Karpas-422 (cell line): ENCODE measurements at places on chromosomes 1 and 21.

DNA sequence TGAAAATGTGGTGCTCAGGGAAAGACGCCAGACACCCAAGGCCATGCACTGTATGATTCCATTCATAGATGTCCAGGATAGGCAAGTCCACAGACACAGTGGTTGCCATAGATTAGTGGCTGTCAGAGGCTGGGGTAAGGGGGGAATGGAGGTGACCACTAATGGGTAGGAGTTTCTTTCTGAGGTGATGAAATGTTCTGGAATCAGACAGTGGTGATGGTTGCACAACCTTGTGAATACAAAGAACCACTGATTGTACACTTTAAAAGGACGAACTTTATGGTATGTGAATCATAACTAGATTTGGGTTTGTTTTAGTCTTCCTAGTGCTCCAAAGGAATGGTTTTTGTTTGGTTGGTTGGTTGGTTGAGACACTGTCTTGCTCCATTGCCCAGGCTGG, 51.7 kb downstream of the PRAMEF20 start:
- DNase-seq: no peak
- H3K27ac ChIP-seq: no peak overlapping the region
- no peak overlapping the region for H3K4me3 ChIP-seq
- H3K27me3 ChIP-seq: no peaks in the 10 kb centered on the region

GRCh38 chr1:39680751-39681150, 8.8 kb upstream of the NT5C1A start:
- no peak for DNase-seq
- no peaks in the 10 kb centered on the region for H3K4me1 ChIP-seq
- no peaks in the 10 kb centered on the region for H3K27me3 ChIP-seq
- no peak overlapping the region for H3K4me3 ChIP-seq
- no peak overlapping the region for H3K27ac ChIP-seq

DNA sequence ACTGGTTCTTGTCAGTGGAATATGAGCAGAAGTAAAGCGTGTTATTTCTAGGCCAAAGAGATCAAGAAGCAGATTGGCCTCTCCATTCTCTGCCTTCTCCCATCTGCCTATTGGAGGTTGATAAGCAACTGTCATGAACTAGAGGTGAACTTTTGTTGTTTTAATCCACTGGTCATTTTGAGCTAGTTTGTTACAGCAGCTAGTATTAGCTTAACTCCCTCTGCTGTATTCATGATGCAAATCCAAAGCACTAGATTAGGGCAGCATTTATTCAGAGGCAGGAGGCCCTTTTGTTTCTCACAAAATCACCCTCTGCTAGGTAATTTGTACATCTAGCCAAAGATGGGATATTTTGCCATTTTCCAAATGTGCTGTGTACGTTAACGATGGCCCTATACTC, 97.3 kb upstream of the DPT start:
- no peaks in the 10 kb centered on the region for H3K4me1 ChIP-seq
- no peak for DNase-seq
- H3K4me3 ChIP-seq: no peak overlapping the region
- H3K36me3 ChIP-seq: no peaks in the 10 kb centered on the region
- no peaks in the 10 kb centered on the region for H3K27me3 ChIP-seq

DNA sequence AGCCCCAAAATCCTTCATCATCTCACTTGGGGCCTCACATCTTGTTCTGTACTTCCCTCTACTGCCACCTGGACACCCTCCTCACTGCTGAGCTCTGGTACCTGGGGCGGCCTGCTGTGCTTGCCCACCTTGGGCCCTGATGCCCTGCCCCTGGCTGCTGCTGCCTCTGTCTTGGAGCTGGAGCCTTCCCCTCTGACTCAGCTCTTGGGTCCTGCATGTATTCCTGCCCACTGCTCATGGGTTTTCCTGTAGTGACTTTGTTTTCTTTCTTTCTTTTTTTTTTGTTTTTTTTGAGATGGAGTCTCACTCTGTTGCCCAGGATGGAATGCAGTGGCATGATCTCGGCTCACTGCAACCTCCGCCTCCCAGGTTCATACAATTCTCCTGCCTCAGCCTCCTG, 37.5 kb downstream of the TRAPPC10 start:
- no peaks in the 10 kb centered on the region for H3K4me1 ChIP-seq
- no peak for DNase-seq
- H3K36me3 ChIP-seq: peaks cover 3% of the 10 kb centered on the region; the same call in 1 of the 2 replicates
- no peaks in the 10 kb centered on the region for H3K27me3 ChIP-seq

- peak overlapping the region; percentile 74 for H3K4me3 ChIP-seq
- no peaks in the 10 kb centered on the region for H3K27me3 ChIP-seq
- peaks cover 24% of the 10 kb centered on the region for H3K4me1 ChIP-seq
- DNase-seq: peak; percentile 78
- H3K27ac ChIP-seq: peak overlapping the region; percentile 73
These were observed 1.3 kb downstream of the SMG5 start for GRCh38 chr1:156281281-156281680.

DNA sequence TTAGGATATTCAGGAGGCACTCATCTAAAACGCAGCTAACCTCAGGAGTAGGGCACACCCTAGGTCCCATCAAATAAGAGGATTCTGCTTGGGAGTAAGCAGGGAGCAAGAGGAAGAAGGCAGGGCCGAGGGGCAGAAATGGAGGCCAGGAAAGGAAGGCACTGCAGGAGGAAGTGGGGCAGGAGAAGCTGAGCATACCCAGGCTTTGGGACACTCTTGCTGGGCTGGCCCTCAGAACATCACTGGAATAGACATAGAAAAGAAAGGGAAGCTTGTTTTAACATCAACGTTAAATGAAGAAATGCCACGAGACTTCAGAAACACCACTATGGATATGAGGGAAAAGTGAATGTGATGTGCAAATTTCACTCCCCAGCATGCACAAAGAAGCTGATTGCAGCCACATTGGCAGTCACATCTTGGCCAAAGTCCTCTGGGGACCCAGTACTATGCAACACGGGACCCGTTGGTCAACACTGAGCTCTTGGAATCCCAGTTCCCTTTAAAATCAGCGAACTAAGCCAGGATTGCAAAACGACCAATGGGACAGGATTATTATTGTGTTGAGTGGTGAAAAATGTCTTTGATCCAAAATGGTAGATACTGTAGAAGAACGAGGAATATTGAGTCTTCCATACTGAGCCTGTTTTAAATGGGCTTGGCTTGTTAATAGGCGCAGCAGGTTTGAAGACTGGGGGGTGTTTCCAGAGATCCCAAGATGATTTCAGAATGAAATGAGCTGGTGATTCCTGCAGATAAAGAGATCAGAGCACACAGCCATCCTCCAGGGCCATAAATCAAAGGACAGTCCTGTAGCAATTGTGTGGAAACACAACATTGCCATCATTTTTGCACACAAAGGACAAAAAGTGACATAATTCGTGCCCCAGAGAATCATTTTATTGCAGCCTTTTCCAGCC, 152.4 kb downstream of the TOMM20 start:
- peaks cover 44% of the 10 kb centered on the region for H3K4me1 ChIP-seq
- DNase-seq: no peak
- H3K4me3 ChIP-seq: no peak overlapping the region
- H3K27ac ChIP-seq: no peak overlapping the region
- H3K27me3 ChIP-seq: no peaks in the 10 kb centered on the region
- no peaks in the 10 kb centered on the region for H3K36me3 ChIP-seq

GRCh38 chr1:155136748-155137147, 1.1 kb downstream of the SLC50A1 start:
- H3K4me3 ChIP-seq: peak overlapping the region; percentile 73
- H3K27me3 ChIP-seq: no peaks in the 10 kb centered on the region
- peaks cover 4% of the 10 kb centered on the region; the same call in 1 of the 2 replicates for H3K36me3 ChIP-seq
- DNase-seq: peak; percentile 63

GRCh38 chr1:117138561-117138960, 17.0 kb upstream of the TRIM45 start:
- H3K27ac ChIP-seq: no peak overlapping the region
- DNase-seq: no peak
- no peak overlapping the region for H3K4me3 ChIP-seq
- no peaks in the 10 kb centered on the region for H3K36me3 ChIP-seq
- H3K27me3 ChIP-seq: no peaks in the 10 kb centered on the region

GRCh38 chr1:87155170-87155569, 173.5 kb upstream of the LMO4 start:
- no peak overlapping the region for H3K27ac ChIP-seq
- peaks cover 18% of the 10 kb centered on the region for H3K4me1 ChIP-seq
- no peak overlapping the region for H3K4me3 ChIP-seq
- H3K36me3 ChIP-seq: no peaks in the 10 kb centered on the region

- no peak overlapping the region for H3K4me3 ChIP-seq
- no peak overlapping the region for H3K27ac ChIP-seq
These were observed 10.8 kb downstream of the MINDY1 start for GRCh38 chr1:150995896-150996295.

- H3K4me3 ChIP-seq: no peak overlapping the region
- no peak for DNase-seq
- H3K27me3 ChIP-seq: no peaks in the 10 kb centered on the region
- H3K4me1 ChIP-seq: peaks cover 22% of the 10 kb centered on the region
- H3K27ac ChIP-seq: no peak overlapping the region
- H3K36me3 ChIP-seq: peaks cover 62% of the 10 kb centered on the region
These were observed 47.2 kb downstream of the ATP6V1G3 start for GRCh38 chr1:198493329-198493728.

GRCh38 chr1:155294520-155295182, 6.6 kb downstream of the PKLR start:
- H3K36me3 ChIP-seq: no peaks in the 10 kb centered on the region
- H3K27ac ChIP-seq: no peak overlapping the region
- H3K4me1 ChIP-seq: peaks cover 2% of the 10 kb centered on the region; the same call in 1 of the 2 replicates

DNA sequence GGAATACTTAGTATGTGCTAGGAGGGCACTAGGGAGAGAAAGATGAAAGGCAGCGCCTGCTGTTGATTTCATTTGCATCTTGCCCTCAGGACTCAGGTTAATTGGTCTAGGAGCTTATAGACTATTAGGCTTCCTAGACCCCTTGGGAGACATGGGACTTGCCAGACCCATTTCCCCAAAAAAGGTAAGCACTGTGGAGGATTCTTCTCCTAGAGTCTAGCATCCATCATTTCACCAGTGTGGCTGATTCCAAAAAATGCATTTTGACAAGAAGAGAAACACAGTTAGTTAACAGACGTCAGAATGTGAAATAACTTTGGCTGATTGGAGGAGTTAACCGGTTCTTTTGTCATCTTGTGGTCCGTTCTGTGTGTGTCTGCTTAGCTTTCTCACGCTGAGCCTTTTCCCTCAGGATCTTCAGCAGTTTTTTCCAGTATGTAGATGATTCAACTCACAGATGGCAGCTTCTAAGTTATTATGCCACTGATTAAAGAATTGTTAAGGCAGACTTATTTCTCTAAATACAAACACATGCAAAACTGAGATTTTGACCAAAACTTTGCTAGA, 108.8 kb downstream of the KIF26B start:
- no peak overlapping the region for H3K27ac ChIP-seq
- H3K36me3 ChIP-seq: no peaks in the 10 kb centered on the region
- no peaks in the 10 kb centered on the region for H3K4me1 ChIP-seq
- no peaks in the 10 kb centered on the region for H3K27me3 ChIP-seq

- H3K27ac ChIP-seq: no peak overlapping the region
- no peak for DNase-seq
- no peaks in the 10 kb centered on the region for H3K36me3 ChIP-seq
- no peaks in the 10 kb centered on the region for H3K4me1 ChIP-seq
- H3K4me3 ChIP-seq: no peak overlapping the region
- no peaks in the 10 kb centered on the region for H3K27me3 ChIP-seq
These were observed 31.8 kb upstream of the ARF1 start for GRCh38 chr1:228050571-228051231.

GRCh38 chr1:243475966-243476365, 220.1 kb downstream of the SDCCAG8 start:
- H3K27me3 ChIP-seq: no peaks in the 10 kb centered on the region
- no peak overlapping the region for H3K27ac ChIP-seq
- peaks cover 17% of the 10 kb centered on the region for H3K4me1 ChIP-seq
- no peaks in the 10 kb centered on the region for H3K36me3 ChIP-seq

DNA sequence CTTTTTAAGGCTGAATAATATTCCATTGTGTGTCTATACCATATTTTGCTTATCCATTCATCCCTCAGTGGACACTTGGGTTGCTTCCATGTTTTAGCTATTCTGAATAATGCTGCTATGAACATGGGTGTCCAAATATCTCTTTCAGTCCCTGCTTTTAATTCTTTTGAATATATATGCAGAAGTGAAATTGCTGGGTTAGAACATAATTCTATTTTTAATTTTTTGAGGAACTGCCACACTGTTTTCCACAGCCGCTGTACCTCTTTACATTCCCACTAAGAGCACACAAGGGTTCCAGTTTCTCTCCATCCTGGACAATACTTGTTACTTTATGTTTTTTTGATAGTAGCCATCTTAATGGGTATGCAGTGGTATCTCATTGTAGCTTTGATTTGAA, 65.6 kb downstream of the RIMS3 start:
- no peak for DNase-seq
- H3K4me3 ChIP-seq: no peak overlapping the region
- H3K27me3 ChIP-seq: no peaks in the 10 kb centered on the region
- no peaks in the 10 kb centered on the region for H3K36me3 ChIP-seq
- peaks cover 3% of the 10 kb centered on the region for H3K4me1 ChIP-seq

GRCh38 chr1:40938393-40938792, 41.1 kb upstream of the CTPS1 start:
- no peaks in the 10 kb centered on the region for H3K4me1 ChIP-seq
- H3K27me3 ChIP-seq: no peaks in the 10 kb centered on the region
- no peaks in the 10 kb centered on the region for H3K36me3 ChIP-seq
- H3K27ac ChIP-seq: no peak overlapping the region
- H3K4me3 ChIP-seq: no peak overlapping the region

DNA sequence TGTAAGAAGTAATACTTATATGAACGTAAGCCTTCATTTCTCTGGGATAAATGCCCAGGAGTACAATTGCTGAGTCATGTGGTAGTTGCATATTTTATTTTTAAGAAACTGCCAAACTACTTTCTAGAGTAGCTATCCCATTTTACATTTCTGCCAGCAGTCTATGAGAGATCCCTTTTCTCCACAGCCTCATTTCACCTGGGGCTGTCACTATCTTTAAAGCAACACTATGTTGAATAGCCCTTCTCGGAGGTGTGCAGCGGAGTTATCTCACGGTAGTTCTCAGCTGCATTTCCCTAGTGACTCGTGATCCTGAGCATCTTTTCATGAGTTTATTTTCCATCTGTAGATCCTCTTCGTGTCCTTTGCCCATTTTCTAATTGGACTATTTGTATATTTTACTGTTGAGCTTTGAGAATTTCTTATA, 93.4 kb downstream of the ADARB1 start:
- no peak overlapping the region for H3K4me3 ChIP-seq
- H3K27me3 ChIP-seq: no peaks in the 10 kb centered on the region
- no peak overlapping the region for H3K27ac ChIP-seq
- H3K36me3 ChIP-seq: no peaks in the 10 kb centered on the region

GRCh38 chr1:214466403-214467077, 84.9 kb downstream of the PTPN14 start:
- H3K27me3 ChIP-seq: no peaks in the 10 kb centered on the region
- H3K27ac ChIP-seq: no peak overlapping the region
- no peak overlapping the region for H3K4me3 ChIP-seq
- no peaks in the 10 kb centered on the region for H3K36me3 ChIP-seq
- no peak for DNase-seq
- H3K4me1 ChIP-seq: peaks cover 35% of the 10 kb centered on the region
